Activated CD8-positive, alpha-beta memory T cell treated with anti-CD3 and anti-CD28 coated beads for 1 hour (primary cell): ENCODE measurements at places on chromosomes 12 and 14.

DNA sequence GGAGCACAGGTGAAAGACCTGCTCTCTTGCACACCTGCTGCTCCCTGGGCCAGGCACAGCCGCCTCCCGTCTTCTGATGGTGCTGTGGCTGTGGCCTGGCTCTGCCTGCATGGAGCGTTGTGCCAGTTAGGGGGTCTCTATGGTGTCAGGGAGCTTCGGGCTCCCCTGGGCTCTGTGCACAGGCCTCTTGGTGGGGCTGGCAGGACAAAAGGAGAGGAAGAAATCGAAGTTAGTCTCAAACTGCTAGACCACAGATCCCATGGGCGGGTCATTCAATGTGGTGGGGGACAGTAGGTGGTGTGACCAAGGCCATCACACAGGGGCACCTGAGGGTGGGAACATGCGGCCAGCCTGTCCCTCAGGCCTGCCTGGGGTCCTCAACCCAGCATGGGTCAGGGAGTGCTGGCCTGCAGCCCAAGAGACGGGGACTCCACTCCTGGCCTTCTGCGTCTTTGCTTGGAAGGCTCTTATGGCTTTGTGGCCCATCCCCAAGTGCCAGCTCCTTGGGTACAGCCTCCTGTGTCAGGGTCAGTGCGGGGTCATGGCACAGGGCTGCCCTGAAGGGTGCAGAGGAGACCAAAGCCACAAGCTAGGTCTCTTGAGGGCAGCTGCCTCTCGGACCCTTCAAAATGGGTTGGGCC, 84.1 kb downstream of the KIF26A start:
- DNase-seq, result no peak

DNA sequence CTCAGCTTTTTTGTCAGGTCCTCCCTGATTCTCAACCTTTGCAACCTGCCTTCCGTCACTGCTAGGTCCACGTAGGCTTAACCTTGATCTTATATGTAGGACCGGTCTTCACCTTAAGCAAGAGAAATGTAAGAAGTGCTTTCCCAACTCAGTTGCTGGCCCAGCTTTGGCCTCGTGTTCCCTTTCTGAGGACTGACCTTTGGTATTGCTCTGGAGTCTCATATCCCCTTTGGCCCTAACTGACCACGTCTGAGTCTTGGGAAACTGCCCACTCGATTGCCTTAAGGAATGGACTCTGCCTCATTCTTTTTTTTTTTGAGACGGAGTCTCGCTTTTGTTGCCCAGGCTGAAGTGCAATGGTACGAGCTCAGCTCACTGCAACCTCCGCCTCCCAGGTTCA, 8.0 kb downstream of the ACOT6 start:
- no peak for DNase-seq

GRCh38 chr12:33817713-33818112, 204.6 kb upstream of the ALG10 start:
- DNase-seq, result no peak

DNA sequence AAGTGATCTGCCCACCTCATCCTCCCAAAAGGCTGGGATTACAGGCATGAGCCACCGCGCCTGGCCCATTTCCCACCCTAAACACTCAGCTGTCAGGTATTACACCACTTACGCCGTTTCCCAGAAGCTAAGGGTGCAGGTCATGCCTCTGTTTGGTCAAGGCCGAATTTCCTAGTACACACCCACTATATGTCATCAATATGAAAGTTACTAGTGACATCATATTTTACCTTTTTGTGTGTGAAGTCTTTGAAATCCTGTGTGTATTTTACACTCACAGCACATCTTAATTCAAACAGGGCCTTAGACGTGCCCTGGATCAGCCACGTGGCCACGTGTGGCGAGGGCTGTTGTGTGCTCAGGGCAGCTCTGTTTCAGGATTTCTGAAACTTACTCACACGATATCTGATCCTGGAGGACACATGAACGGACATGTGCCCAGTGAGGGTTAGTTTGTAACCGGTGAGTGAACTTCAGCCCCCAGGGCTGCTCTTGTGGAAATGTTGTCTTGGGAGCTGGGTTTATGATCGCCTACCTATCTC, 51.8 kb downstream of the GLT1D1 start:
- DNase-seq, result no peak

- no peak for DNase-seq
These were observed 145.2 kb upstream of the TMCC3 start for GRCh38 chr12:94795520-94795919.

DNA sequence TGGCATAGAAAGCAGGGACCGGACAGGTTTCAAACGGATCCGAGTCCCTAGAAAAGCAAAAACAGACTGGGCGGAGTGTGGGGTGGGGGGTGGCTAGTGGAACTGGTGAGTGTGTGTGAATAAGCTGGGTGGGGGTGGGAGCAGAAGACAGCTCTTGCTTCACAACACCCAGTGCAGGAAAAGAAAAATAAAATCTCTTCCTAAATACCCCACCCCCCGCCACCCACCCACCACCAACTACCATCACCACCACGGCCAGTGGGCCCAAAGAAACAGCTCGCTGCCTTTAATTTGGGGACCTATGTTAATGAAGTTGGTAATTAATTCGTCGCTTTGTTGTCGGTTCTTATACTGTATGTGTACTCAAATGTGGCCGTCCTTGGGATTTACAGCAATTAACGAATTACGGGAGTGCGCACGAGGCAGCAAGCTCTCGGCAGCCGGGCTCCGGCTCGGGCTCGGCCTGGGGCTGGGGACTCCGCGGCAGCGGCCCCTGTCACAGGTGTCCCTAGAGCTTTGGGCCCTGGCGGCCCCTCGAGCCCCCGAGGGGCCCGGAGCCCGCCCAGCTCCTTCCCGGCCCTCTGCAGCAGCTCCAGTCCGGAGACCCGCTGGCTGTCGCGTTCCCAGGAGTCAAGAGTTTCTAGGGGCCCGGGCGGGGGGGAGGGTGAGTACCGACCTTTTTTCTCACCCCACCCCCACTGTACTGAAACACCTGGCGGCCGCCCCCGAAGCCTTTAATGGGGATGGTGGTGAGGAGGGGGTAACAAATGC, 1.5 kb upstream of the OTX2 start:
- no peak for DNase-seq

- no peak for DNase-seq
These were observed 310.5 kb downstream of the ETNK1 start for GRCh38 chr12:22935501-22935900.

- no peak for DNase-seq
These were observed 68.9 kb upstream of the SAV1 start for GRCh38 chr14:50736932-50737419.

DNA sequence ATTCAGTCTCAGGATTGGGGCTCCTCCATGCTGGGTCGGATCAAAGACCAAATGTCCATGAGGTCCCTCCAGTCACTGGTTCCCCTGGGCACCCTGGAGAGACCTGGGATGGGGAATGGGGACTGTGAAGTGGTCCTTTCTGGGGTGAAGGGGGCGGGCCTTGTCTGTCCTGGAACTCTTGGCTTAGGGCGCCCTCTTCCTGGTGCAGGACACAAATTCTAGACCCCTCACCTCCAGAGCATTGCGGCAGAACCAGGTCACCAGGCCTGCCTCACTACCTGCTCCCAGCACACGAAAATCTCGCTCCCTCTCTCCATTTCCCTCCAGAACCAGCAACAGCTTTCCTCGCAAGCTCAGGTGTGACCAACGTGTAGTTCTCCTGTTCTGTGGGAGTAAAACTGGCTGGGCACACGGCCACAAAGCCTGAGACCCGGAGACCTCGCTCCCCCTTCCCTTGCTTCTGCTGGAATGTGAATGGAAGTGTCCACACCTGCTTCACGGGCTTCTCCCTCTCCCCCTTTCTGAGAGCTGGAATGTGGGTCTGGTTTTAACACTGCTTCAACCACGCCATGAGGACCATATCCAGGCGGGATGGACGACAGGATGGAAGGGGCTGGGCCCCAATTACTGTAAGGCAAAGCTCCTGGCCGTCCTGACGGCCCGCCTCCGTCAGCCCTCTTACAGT, 112.7 kb downstream of the SCARB1 start:
- no peak for DNase-seq

DNA sequence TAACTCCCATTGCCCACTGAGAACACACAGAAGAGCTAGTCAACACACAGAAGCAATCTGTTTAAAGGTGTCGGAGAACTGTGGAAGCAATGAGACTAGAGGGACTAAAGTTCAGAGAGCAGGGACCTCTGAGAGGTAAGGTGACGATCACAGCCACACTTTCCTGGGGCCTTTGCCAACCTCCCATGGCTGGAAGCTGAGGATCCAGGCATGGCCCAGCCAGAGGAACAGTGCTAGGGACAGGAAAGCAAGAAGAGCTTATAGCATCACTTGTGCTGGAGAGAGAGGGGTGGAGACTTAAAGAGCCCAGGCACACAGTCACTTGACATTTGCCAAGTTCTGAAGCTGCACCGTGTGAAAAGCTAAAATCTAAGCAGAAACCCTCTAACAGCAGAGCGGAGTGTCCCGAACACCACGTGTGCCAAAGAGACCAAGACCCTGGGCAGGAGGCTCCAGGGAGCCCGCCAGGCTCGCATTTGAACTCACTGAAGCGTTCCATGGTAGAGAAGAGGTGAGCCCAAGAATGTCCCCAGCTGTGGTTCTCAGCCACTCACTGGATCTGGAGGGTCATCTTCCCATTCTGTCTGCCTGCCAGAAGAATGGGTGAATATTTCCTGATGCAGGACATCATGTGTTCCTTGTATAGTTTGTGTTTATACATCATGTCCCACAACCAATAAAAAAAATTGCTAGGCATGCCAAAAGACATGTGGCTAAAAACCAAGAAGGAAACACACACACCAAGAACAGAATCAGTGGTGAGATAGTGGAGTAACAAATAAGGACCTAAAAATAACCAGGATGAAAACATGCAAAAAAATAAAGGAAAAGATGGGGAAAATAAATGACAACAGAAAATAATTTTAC, 174.0 kb upstream of the C14orf180 start:
- DNase-seq, result no peak

GRCh38 chr12:264269-264668, 1.6 kb upstream of the SLC6A13 start:
- no peak for DNase-seq

DNA sequence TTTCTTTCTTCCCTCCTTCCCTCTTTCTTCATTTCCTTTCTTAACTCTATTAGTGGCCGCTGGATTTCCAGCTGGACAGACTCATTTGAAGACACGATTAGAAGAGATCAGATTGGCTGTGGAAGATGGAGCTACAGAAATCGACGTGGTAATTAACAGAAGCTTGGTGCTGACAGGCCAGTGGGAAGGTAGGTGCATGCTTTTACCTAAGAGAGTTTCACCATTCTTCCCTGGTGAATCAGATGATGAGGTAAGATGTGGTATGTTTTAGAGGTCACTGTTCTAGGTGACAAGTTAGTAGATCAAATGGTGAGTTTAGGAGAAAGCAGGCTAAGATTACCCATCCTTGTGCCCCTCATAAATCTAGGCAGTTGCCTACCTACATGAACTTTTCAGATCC, 51.6 kb downstream of the DERA start:
- DNase-seq, result no peak

GRCh38 chr12:39173726-39174125, 268.3 kb upstream of the CPNE8 start:
- no peak for DNase-seq

- DNase-seq, result no peak
These were observed 1.3 kb downstream of the ZFHX2 start for GRCh38 chr14:23550131-23550811.

- no peak for DNase-seq
These were observed 883 bp upstream of the MYL2 start for GRCh38 chr12:110921262-110921661.

GRCh38 chr12:72207486-72208409, 64.4 kb upstream of the TRHDE start:
- no peak for DNase-seq

- DNase-seq, result no peak
These were observed 543 bp upstream of the GLIPR1 start for GRCh38 chr12:75479963-75480461.

DNA sequence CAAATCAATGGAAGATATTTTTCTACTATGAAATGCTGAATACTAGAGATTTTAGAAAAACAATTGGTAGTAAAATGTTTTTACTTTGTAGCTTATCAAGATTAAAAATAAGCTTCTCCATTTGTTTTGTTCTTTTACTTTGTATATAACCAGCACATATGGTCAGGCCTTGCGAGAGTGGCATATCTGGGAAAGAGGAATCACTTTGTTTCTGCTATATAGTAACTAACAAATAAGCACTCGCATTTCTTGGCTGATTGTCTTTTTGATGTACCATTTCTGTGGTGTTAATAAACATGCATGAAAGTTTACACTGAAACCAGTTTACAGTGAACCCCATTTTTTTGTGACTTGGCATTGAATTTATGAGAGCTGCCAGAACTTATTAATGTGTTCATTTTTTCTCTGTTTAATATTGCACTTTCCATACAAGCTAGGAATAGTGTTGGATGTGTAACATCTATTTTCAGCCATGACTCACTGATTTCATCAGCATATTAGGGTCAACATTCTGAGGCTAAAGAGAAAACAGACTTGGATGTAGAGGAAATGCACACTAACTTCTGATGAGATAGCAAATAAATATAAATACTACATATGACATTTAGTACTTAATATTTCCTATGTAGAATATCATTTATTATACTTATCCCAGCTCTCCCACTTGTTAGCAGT, 635.5 kb downstream of the KCNH5 start:
- no peak for DNase-seq

DNA sequence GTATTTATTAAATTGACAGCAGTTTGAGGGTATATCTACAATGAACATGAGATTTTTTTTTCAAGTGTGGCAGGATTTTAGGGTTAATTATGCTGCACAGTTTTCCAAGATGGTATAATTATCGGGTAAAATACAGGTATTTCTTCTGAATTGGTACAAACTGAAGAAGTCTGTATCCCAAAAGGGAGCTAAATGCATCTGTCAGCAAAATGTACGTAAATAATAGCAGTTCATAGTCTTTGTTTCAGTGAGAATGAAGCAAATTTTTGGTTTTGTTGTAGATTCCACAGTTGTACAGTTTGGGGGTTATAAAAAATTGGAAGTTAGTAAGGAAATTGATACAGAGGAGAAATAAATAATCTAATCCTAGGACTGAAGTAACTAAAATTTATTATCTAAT, 63.3 kb downstream of the RAD52 start:
- DNase-seq, result no peak

- no peak for DNase-seq
These were observed 126.3 kb downstream of the RALGAPA1 start for GRCh38 chr14:35682802-35683201.

DNA sequence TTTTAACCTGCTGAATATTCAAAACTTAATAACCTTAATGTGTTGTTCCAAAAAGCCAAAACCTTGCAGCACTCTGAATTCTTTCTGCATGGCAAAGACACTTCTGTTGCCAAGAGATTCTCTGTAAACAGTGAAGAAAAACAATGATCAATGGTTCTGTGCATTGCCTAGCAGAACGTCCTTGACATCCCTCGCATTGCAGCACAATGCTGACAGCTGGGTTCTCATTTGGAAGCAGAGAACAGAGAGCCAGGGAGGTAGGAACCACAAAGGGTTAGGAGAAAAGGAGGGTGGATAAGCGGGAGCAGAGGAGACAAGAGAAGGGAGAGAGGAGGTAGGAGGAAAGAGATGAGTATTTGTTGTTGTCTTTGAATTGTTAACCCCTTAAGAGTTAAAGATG, 501.1 kb downstream of the NAV3 start:
- DNase-seq, result no peak

DNA sequence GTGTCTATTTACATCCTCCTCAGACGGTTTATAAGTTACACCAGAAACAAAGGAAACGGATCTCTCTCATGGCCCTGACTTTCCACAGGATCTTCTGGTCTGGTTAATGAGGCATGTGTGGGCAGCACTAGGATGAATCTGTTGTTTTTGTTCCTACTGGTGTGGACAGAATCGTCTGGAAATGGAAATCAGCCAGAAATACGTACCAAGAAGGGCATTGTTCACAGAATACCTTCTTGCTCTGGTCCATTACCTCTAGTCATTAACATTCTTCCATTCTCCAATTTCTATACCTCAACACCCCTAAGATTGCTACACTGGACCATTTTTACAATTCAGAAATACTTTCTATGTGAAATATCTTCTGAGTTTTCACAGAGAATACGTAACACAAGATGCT, 86.0 kb downstream of the TPH2 start:
- no peak for DNase-seq
